Activated T-helper 1 cell treated with anti-CD3 and anti-CD28 coated beads, Interleukin-12 subunit alpha, Interleukin-12 subunit beta, Interleukin-2, Interleukin-4 antibody, amounts not matched to agents 30 ng/mL and 10 ng/mL and 1 ng/mL, durations not matched to agents 14 hours and 24 hours and 36 hours (primary cell): ENCODE measurements at places on chromosomes 2 and 18.
A peak's percentile ranks its signal among the peaks of the same experiment; 100 is the strongest.

- DNase-seq = no peak
Measured at GRCh38 chr2:172909454-172909853, 166.2 kb upstream of the MAP3K20 start.

GRCh38 chr2:240255165-240255491 is 114.7 kb upstream of the OTOS start:
- DNase-seq = no peak

DNA sequence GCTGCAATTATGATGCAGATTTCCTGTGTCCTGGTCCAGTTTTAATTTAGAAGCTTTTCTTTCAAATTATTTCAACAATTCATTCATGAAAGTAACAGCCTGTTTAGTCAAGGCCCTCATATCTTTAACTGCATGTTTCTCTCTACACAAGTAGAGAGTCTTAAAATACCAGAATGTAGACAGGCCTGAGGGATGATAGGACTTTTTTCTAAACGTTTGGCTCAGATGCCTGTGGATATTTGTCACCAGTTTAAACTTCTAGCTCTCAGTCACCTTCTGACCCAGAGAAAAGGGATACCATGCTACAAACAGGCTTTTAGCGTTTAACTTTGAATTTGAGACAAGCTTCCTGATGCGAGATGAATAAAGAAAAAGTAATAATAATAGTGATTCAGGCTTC is 15.7 kb downstream of the COL5A2 start:
- DNase-seq = no peak

GRCh38 chr2:207479198-207479785 is 50.5 kb upstream of the CREB1 start:
- no peak for DNase-seq

- DNase-seq = no peak
Measured at GRCh38 chr2:102478686-102479470, 5.9 kb downstream of the SLC9A4 start.

GRCh38 chr2:127226520-127227263 is 6.6 kb upstream of the CYP27C1 start:
- DNase-seq = peak; percentile 13

DNA sequence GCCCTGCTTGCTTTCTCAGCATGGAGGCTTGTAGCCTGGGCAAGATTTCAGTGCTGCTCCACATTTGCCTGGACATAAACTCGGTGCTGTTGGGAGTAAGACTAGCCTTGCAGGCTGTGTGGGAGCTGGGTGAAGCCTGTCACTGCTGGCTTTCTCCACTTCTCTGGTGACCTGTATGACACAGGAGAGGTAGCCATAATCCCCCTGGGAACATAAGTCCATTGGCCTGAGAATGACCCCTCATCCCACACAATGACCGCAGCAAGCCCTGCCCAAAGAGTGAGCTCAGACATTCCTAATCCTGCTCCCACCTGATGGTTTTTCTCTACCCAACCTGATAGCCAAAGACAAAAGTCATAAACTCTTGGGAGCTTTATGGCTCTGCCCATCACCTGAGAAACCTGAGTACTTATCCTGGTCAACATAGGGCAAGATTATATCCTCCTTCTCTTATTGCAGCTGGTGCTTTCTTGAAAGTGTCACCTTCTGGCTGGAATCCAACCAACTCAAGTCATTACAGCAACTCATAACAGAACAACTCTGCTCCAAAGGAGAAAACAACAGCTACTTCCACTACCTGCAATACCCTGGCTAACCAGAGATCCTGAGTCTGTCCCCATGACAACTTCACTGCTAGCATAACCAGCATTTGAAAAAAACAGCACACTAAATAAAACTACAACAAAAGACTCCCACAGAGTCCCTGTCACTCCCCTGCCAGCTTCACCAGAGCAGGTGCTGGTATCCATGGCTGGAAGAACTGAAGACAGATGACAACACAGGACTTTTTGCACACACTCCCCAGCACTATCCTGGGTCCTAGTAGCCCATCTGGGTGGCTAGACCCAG is 834.4 kb upstream of the DDX18 start:
- DNase-seq = no peak

DNA sequence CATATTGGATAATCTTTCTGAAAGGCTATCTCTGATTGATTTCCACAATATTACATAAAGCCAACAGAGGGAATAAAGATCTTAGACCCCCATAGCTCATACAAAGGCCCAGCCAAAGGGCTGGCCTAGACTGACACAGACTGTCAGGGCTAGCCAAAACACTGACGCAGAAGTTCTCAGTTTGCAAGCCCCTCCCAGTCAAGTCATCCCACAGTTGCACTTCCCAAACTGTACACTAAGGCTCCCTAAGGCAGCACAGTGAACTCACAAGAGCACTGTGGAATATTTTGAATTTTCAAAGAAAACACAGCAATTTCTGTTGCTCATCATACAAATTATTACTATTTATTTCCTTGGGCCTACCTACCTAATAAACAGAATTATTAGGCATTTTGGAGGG is 244.9 kb downstream of the SP3 start:
- DNase-seq = no peak

DNA sequence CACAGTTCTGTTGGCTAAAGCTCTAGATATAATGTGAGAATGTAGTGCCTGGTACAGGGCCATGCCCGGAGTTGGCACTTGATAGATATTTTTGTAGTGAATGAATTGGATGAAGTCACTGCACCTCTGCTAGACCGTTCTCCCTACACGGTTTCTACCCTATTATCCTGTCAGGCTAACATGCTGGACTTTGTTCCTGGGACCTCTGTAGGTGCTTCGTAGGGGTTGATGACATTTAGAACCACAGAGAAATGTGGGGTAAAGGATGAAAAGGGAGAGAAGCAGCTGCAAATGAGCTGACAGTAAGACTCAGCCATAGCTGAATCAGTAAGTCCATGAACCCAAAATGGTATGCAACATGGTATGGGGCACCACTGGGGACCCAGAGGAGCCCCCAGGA is 4.1 kb upstream of the FBLN7 start:
- no peak for DNase-seq

DNA sequence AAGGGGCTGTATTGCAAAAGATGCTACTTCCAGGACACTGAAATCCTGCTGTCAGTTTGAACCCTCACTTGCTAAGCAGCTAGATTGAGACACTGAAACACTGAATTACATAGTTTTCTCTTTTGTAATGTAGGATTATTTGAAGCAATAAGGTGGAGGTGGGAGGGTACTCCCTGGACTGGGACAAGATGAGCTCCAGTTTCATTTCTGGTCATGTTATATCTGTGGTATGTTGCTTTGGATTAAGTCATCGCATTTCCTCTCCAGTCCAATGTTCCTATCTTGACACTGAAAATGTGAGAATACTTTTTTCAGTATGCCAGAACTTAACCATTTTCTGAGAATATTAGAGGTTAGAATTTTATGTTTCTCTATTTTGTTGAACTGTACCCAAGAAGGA is 426.2 kb upstream of the MEX3C start:
- no peak for DNase-seq

- DNase-seq = no peak
Measured at GRCh38 chr2:145985517-145985916, 1465.6 kb upstream of the ZEB2 start.

DNA sequence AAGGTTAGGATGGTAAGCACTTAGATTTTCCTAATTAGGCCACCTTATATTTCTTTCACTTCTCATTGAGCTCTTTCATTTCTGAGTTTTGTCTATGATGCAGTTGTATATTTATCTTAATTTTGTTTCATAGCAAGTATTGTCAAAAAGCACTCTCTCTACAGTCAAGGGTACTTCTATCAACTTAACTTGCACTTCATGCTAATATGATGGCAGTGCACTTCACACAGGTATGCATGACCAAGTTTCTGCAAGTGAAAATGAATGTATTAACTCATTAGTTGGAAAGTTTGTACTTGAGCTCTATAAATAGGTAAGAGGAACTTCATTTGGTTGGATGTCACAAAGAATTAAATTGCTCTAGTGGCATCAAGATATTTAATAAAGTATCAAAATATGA is 51.5 kb upstream of the CDH19 start:
- DNase-seq = no peak

GRCh38 chr2:158459161-158460003 is 2.6 kb downstream of the PKP4 start:
- DNase-seq = no peak

GRCh38 chr2:118844261-118845004 is 3.0 kb downstream of the EN1 start:
- DNase-seq = no peak

GRCh38 chr2:224196810-224197209 is 157.7 kb upstream of the SERPINE2 start:
- no peak for DNase-seq

GRCh38 chr2:8379128-8379527 is 302.7 kb upstream of the ID2 start:
- DNase-seq = no peak

DNA sequence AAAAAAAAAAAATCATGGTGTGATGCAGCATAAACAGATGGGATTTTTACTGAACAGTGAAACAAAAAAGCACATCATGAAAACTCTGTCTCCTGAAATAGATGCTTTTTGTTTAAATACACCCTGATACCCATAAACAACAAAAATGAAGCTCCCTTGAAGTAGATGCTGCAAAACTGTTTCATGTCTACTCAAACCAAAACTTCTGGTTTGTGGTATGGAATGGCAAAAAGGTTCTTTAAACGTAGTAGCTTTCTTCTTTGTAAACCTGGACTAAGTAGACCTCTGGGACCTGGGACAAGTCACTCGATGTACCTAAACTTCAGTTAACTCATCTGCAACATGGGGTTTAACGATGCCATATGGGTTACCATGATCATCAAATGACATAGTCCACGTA is 64.4 kb upstream of the RAPH1 start:
- DNase-seq = no peak

- DNase-seq = no peak
Measured at GRCh38 chr2:16169381-16169960, 229.1 kb downstream of the MYCN start.

DNA sequence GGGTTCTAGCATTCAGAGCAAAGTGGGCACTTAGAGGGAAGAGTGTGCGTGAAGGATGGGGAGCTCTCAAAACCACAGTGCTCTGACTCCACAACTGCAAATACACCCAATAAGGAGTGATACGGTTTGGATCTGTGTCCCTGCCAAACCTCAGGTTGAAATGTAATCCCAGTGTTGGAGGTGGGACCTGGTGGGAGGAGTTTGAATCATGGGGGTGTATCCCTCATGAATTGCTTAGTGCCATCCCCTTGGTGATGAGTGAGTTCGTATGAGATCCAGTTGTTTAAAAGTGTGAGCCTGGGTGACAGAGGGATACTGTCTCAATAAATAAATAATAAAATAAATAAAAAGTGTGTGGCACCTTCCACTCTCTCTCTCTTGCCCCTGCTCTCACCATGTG is 50.3 kb upstream of the CCDC85A start:
- DNase-seq = no peak

DNA sequence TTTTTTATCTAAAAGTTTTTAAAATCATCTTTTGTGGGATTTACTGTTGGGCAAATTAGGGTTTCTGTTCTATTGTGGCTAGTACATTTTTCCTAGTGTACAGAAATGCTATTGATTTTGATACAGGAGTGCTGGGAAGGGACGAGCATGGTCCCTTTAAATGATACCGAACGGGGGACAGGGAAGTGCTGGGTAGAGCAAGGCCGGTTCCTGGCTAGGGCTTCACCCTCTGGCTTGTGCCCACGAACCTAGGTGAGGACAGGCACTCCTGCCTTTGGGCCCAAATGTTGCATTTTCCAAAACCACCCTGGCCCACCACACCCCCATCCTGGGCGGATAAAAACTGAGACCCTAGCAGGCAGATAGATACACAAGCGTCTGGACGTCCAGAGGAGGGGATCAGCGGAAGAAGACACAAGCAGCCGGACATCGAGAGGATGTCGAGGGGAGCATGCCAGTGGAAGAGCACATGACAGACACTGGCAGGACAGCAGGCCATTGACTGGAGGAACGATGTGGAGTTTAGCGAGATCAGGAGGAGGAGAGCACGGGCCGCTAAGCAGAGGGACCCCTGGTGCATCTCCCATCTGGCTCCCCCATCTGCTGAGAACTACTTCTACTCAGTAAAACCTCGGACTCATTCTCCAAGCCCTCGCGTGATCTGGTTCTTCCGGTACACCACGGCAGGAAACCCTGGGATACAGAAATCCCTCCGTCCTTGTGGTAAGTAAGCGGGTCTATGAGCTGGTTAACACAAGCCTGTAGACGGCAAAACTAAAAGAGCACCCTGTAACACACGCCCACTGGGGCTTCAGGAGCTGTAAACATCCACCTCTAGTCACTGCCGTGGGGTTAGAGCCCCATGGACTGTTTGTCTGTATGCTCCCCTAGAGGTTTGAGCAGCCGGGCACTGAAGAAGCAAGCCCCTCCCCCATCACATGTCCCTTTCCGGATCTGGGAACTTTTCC is 13.5 kb upstream of the CALCRL start:
- no peak for DNase-seq

DNA sequence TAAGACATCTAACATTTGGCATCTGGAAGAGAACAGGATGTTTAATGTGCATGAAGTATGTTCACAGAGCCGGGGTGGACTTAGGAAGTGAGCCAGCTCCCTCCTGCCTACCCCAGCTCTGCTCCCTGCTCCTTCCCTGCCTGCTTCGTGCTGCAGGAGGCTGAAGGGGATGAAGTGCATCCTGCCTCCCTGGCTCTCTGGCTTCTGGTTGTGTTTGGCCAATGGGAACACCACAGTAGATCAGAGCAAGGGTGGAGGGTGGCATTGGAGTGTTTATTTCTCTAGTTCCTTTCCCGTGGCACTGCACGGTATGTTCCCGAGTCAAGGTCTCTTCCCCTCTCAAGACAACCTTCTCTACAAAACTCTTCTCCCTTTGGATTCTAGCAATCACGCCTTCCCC is 379.9 kb downstream of the CLIP4 start:
- DNase-seq = no peak

- DNase-seq = no peak
Measured at GRCh38 chr18:12417687-12418086, 10.0 kb downstream of the PRELID3A start.

GRCh38 chr2:182763311-182763912 is 47.4 kb downstream of the DNAJC10 start:
- no peak for DNase-seq

GRCh38 chr2:238848976-238849853 is 1.3 kb downstream of the TWIST2 start:
- no peak for DNase-seq

GRCh38 chr18:9055185-9055584 is 47.3 kb upstream of the NDUFV2 start:
- no peak for DNase-seq

DNA sequence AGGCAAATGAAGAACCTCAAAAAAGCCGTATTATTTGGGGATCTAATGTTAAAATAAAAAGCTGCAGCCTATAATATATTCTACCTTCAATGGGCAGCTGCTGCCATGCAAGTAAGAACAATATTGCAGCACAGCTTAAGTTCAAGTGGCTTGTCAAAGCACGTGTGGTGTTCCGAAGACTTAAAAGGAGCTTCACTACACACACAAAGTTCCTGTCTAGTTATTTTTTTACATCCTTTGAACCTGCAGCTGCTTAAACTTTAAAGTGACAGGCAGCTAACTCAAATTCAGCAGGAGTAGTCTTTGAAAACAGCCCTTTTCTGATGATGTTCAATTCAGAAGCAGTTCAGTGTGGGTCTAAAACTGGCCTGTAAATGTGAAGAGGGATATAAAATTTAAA is 85.8 kb upstream of the XIRP2 start:
- DNase-seq = no peak

- DNase-seq = no peak
Measured at GRCh38 chr2:39300044-39300978, 56.5 kb upstream of the CDKL4 start.
